Motor neuron (in vitro differentiated cells): ENCODE measurements at places on chromosomes 13 and 19. TPM values are rescaled to one million over a fixed set of nuclear protein-coding genes. Genes with fewer than 3 reads are reported as not detected.

DNA sequence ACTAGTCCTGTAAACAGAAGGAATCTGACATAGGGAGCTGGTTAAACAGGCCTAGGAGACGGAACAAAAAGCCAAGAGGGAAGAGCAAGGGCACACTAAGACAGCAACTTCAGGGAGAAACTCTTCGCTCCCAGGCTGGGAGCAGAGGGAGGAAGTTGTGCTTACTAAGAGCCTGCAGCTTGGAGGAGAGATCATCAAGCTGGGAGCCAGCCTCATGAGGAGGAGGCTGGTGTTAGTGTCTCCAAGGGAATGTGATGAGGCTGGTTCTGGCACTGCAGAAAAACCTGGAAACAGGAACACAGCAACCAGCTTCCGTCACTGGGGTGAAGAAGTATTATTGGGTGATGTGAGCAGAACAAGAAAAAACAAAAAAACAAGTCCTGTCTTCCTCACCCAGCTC, 1027.3 kb downstream of the UQCRFS1 start:
- no peak for ATAC-seq

DNA sequence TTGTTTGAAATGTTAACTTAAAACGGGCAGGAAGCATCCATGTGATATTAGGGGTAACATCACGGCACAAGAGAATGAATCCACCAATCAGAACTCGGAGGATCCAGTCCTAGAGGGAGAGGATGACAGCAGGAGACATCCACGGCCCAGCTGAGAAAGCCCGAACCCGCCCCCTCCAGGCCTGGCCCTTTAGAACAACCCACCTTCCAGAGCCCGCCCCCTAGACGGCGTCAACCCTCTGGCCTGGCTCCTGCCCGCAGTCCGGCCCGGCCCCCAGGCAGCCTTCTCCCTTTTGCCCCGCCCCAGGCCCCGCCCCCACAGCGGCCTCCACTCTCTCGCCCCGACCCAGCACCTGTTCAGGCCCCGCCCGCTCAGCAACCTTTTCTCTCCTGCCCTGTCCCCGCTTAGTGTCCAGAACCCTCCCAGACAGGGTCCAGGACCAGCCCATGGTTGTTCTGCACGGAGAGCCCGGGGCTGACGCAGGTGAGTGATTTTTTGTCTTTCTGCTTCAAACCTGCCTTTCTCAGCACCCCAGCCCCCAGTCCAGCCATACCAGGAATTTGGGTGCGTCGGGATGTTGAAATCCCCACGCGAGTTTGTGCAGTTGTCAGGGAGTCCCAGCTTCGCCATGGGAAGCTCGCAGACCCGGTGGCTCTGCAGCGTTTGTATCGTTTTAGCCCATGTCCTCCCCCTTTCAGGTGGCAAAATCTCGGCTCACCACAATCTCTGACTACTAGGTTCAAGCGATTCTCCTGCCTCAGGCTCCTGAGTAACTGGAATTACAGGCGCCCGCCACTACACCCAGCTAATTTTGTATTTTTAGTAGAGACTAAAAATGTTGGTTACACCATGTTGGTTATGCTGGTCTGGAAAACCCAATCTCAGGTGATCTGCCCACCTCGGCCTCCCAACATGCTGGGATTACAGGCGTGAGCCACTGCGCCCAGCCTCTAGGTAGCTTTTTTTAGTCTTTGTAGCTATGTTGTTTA, 16.1 kb downstream of the ZNF816 start:
- ATAC-seq, result no peak

GRCh38 chr19:15109768-15110417, 2.7 kb downstream of the SYDE1 start:
- ATAC-seq, result no peak

DNA sequence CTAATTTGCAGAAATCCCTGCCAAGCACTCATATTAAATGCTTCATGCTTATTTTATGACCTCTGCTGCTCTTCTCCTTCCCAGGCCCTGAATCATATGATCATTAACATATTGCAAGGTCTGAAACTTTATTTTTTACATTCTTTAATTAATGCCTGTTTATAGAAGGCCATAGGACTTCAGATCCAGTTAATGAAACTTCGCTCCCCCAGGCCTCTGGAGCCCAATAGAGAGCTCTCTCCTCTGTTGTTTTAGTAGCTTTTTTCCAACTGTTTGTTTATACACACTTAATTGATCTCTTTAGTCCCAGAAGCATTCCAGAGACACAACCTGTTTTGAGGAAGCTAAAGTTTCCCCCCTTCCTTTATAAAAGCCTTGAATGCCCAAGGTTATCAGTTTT, 68.3 kb downstream of the DACH1 start:
- no peak for ATAC-seq

Gene ELSPBP1
- total RNA-seq, result 2.1 and 2.7 TPM in 2 replicates

- ATAC-seq, result no peak
Measured at GRCh38 chr13:112675366-112675756, 14.5 kb upstream of the ATP11A start.
